ENCODE measurements at places on chromosomes 13 and 19. TPM values are rescaled to one million over a fixed set of nuclear protein-coding genes. Genes with fewer than 3 reads are reported as not detected.

DNA sequence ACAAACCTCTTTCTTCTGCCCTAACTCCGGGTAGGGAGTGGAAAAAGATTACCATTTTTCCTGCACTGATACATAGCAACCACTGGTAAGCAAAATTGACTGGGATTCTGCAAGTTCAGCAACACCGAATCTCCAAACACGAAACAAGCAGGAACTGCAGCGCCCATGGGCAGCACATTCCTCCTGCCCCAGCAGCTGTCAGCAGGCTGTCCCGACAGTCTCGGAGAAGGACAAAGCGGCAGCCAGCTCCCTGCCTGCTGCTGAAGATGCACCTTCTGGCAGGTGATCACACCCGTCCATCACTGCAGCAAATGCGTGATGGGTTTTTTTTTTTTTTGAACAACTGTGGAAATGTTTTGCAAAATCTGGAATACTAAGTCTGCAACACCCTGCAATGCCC lies 6.7 kb downstream of the TMTC4 start:
- H3K27me3 ChIP-seq: no peaks in the 10 kb centered on the region
- H3K36me3 ChIP-seq: no peaks in the 10 kb centered on the region
- no peaks in the 10 kb centered on the region for H3K4me1 ChIP-seq
- H3K27ac ChIP-seq: no peak overlapping the region

DNA sequence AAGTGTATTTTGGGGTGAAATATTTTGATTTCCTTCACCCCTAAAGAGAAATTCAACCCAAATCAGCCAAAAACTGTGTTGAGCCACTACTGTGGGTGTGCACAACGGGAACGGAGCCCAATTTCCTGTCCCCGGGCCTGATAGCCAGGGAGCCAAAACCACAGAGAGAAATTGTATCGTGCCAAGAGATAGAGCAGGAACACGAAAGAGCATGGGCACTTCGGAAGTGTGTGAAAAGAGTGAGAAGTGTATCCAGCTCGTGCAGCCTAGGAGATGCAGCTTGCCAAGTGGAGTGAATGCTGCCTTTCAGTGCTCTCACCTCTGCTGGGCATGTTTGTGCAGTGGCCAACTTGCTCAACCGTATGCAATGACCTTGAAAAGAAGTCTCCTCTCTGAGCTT lies 19.4 kb upstream of the PLEKHF1 start:
- no peak for DNase-seq
- H3K27me3 ChIP-seq: no peaks in the 10 kb centered on the region
- no peak overlapping the region for H3K27ac ChIP-seq
- no peaks in the 10 kb centered on the region for H3K36me3 ChIP-seq
- no peak overlapping the region for H3K4me3 ChIP-seq
- H3K4me1 ChIP-seq: no peaks in the 10 kb centered on the region

DNA sequence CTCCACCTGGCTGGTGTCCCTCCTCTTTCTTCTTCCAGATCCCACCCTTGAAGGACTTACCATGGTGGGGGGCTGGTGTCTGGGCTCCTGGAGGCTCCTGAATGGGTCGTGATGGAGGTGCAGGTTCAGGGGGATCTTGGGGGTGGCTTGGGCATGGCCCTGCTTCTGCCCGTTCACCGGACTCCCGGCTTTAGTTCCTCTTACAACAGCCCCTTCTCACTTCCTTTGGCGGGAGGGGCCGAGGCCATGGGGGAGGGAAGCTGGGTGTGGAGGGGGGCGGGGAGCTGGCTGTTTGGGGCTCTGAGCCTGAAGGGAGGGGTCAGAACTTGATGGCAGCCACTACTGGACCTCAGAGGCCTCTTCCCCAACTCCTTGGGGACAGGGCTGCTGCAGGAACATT lies at the start of gene MYO1F:
MYO1F (minus strand) TSS at position 196 of the 400 bp plus-strand sequence; CDS start at position 63, 133 bp downstream.
- no peaks in the 10 kb centered on the region for H3K36me3 ChIP-seq
- H3K27ac ChIP-seq: no peak within 1 kb of the TSS
- no peaks in the 10 kb centered on the region for H3K27me3 ChIP-seq
- no peaks in the 10 kb centered on the region for H3K4me1 ChIP-seq

DNA sequence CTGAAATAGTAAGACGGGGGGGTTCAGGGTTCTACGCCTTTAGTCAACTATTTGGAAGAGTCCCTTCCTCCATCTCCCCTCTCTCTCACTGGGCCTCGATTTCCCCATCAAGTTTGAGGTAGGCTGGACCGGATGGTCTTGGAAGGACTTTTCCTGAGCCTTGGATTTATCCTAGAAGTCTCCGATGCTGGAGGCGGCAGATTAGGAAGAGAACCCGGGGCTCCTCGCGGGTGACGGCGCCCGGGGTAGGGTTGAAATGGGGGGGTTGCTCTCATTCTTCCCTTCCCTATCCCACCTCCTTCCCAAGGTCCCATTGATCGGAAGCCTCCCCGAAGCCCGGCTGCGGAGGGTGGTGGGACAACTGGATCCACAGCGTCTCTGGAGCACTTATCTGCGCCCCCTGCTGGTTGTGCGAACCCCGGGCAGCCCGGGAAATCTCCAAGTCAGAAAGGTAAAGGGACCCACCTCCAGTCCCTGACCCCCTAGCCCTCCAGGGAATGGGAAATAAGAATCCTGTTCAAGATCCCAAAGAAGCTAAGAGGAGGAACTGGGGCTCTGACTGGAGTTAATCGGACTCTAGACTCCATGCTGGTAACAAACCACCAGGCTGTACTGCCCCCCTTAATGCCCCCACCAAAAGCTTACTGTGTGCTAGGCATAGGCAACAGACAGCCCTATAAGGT lies 781 bp downstream of the QPCTL start:
- peak; percentile 80 for DNase-seq
- peak overlapping the region; percentile 96 for H3K27ac ChIP-seq
- no peaks in the 10 kb centered on the region for H3K27me3 ChIP-seq
- no peaks in the 10 kb centered on the region for H3K36me3 ChIP-seq
- H3K4me3 ChIP-seq: peak overlapping the region; percentile 90

FCER2 gene
- 0.29 TPM for total RNA-seq

FBXO27 gene
- total RNA-seq: 5.1 TPM

B3GNT8 gene
- 3.0 TPM for total RNA-seq

SLC6A16 gene
- total RNA-seq: 2.0 TPM

DNA sequence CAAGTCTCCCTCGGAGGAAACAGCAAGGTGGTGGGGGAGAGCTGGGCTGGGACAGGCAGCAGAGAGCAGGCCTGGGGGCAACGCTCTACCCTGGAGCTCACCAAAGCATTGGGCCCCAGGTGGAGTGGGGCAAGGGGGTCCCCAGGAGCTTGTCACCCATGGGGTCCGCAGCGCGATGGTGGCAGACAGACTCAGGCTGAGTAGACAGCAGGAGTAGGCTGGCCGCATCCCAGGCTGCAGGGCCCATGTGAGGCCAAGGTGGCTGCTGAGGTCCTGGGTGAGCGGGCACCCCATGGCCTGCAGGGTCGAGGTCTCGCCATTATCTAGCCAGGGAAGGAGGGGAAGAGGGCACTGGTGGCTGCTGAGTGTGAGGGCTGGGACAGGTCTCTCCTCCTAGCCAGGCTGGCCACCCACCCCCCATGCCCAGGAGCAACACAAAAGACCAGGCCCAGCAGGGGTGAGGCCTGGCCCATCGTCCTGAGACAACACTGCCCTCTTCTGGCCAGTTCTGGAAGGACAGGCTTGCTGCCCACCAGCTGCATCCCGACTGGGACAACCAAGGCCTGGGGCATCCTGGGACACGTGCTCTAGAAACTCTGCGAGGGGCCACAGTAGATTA lies 33.1 kb downstream of the CEBPG start:
- no peaks in the 10 kb centered on the region for H3K4me1 ChIP-seq
- no peaks in the 10 kb centered on the region for H3K36me3 ChIP-seq
- no peaks in the 10 kb centered on the region for H3K27me3 ChIP-seq

FUT2 gene
- 2.6 TPM for total RNA-seq

RNF17 gene
- 0.29 TPM for total RNA-seq

DNA sequence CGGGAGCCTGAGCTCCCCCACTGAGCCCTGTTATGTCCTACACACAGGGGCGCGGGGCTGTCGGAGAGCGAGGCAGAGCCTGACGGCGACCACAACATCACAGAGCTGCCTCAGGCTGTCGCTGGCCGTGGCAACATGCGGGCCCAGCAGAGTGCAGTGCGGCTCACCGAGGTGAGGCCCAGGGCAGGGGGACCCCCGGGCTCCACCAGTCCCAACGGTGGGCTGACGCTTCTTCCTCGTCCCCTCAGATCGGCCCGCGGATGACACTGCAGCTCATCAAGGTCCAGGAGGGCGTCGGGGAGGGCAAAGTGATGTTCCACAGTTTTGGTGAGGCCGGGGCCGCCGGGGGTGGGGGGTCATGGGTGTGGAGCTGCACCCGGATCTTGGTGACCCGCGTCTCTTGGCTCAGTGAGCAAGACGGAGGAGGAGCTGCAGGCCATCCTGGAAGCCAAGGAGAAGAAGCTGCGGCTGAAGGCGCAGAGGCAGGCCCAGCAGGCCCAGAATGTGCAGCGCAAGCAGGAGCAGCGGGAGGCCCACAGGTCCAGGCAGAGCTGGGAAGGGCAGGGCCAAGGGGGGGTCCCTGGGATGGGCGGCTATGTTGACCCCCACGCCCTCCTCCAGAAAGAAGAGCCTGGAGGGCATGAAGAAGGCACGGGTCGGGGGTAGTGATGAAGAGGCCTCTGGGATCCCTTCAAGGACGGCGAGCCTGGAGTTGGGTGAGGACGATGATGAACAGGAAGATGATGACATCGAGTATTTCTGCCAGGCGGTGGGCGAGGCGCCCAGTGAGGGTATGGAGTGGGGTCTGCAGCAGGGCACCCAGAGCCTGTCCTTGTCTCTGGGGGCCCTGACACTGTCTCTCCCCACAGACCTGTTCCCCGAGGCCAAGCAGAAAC lies 1.2 kb upstream of the P2RY11 start:
- no peak overlapping the region for H3K4me3 ChIP-seq
- no peaks in the 10 kb centered on the region for H3K27me3 ChIP-seq
- peaks cover 8% of the 10 kb centered on the region for H3K4me1 ChIP-seq
- H3K27ac ChIP-seq: no peak overlapping the region
- no peaks in the 10 kb centered on the region for H3K36me3 ChIP-seq

All from breast epithelium (tissue), 4 donors.